ENCODE measurements at places on chromosomes 5 and 9.

GRCh38 chr5:112570708-112571444 lies 151.8 kb upstream of the EPB41L4A start:
- no peak for DNase-seq

DNA sequence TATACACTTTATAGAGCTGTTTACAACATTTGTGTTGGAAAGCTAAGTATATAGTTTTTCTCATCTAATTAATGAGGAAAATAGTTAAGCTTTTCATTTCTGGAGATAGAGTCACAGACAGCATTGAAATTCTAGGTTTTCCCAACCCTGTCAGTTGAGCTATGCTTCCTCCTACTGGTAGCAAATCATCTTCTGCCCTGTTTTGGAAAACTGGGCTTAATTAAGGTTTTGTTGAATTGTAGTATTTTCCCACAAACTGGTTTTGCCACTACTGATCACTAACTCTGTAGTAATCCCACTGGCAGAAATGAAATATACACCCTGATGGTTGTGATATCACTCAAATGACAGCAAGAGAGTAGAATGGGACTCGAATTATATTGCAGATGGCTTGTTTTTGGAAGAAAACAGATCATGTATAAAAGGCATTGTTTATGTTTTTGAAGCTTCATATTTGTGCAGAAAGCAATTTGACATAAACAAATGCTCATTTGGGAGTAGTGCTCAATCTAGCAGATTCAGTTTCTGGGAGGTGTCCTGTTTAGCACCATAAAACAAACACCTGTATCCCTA lies 46.6 kb downstream of the CD180 start:
- no peak for DNase-seq

DNA sequence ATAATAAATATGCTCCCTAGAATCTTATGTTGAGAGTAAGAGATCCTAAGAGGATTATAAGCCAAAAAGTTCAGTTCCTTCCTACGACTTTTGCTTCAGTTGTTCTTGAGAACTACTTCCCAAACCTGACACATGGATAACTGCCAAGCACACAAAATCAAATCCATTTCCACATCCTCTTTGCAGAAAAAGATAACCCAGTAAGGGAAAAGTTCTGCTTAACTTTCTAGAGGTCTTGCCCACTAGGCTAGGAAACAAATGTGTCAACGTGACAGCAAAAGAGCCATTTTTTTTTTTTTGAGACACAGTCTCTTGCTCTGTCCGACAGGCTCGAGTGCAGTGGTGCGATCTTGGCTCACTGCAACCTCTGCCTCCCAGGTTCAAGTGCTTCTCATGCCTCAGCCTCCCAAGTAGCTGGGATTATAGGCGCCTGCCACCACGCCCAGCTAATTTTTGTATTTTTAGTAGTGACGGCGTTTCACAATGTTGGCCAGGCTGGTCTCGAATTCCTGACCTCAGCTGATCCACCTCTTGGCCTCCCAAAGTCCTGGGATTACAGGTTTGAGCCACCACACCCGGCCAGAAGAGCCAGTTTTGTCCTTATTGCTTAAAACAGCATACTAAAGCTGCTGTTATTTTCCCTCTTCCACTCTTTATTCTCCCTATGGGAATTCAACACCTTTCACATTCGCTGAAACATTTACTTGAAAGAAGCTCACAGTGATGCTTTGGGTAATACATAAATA lies 24.2 kb downstream of the CSNK1A1 start:
- DNase-seq, result no peak

DNA sequence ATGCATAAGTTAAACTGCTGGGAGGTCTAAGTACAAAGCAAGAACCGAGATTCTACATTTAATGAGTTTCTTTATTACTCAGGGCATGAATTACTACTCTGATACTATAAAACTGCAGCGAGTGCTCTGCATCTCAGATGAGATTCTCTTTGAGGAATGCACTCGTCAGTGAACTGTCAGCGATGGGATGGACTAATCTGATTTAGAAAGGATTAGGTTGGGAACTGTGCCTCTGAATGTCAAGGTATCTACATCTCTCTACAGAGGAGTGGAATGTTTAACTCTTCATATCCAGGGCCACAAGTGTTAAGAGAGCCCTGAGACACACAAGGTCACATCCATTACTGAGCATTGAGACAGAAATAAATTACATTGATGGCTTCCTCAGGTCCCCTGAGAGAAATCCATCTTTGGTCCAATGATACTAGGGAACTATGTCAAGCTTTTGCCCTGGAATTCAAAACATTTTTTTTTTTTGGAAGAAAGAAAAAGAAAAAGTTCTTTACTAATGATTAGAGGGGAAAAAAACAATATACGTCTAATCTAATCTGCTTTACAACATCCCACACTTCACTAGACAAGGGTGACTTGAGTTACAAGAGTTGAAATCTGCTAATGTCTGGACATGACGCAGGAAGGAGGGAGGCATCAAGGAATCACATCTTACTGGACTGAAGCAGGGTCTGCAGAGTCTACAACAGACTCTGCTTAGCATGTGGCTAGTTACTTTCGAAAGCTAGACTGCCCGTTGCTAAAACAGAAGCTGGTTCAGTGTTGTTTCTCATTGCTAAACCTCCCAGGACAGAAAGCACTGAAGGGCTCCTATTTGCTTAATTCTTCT lies 270.0 kb upstream of the TLE4 start:
- peak; percentile 63 for DNase-seq

GRCh38 chr5:116861097-116861496 lies 286.5 kb upstream of the SEMA6A start:
- no peak for DNase-seq

GRCh38 chr5:11319836-11320580 lies 559.0 kb upstream of the DAP start:
- DNase-seq, result no peak

DNA sequence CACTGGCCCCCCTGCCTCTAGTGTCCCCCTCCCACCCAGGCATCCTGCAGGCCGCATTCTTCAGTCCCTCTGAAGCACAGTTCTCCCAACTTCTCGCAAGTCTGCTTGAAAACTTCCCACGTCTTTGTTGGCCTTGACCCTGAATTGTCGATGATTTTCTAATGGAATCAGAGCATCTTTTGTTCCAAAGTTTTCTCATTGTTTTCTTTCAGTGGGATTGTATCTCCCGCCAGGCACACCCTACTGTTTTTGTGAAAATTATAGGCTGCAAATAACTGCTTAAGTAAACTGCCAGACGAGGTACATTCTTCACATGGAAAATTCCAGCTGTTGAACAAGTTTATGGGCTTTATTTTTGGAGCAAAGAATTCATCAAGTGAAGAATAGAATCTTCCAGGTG lies 122.6 kb upstream of the SLC25A48 start:
- no peak for DNase-seq

GRCh38 chr9:119533504-119533903 lies 164.3 kb upstream of the BRINP1 start:
- peak; percentile 20 for DNase-seq

DNA sequence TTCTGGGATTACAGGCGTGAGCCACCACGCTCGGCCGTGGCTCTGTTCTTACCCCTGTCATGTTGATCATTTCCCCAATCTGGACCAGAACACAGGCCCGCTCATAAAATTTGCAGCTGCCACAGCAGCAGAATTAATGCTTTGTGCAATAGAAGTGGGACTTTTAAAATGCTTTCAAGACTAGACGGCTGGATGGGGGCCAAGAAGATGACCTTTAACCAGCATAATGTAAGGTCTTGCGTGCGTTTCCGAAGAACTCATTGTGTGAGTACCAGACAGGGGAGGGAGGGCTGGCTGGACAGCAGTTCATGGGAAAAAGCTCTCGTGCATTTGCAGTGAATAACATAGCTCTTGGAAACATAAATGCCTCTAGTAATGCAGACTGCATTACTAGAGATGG lies 3.5 kb upstream of the WDR38 start:
- DNase-seq, result no peak

- DNase-seq, result no peak
Measured at GRCh38 chr5:37557734-37558293, 178.7 kb downstream of the WDR70 start.

DNA sequence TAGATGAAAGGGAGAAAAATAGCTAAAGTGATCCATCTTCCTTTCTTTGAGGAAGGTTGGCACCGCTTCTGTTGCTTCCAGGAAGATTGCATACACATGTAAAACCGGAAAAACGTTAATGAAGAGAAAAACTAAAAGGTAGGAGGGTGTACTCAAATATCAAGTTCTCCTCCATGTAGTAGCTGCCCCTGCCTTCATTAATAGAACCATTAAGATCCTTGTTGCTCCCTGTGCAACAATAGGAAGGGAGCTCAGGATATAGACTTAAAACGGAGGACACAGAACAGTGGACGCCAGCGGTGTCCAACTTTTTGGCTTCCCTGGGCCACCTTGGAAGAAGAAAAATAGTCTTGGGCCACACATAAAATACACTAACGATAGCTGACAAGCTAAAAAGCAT lies 118.9 kb downstream of the TMEM174 start:
- no peak for DNase-seq

GRCh38 chr9:91783876-91784672 lies 166.0 kb downstream of the ROR2 start:
- DNase-seq, result no peak

DNA sequence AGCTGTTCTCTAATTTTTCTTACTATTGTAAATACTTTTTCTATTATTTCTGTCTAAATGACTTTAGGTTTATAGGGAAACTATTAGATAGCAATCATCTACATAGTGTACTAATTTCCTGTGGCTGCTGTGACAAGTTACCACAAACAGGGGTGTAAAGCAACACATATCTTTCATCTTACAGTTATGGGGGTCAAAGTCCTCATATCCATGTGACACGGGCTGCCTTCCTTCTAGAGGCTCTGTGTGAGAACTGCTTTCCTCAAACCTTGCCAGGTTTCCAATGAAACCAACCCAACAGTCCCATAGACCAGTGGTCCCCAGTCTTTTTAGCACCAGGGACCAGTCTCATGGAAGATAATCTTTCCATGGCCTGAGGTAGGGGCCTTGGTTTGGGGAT lies 189.1 kb downstream of the ROR2 start:
- no peak for DNase-seq

GRCh38 chr9:129442803-129443511 lies 177.9 kb downstream of the C9orf50 start:
- no peak for DNase-seq

- no peak for DNase-seq
Measured at GRCh38 chr9:18474783-18475182, 830 bp downstream of the ADAMTSL1 start.

GRCh38 chr9:37719526-37719925 lies 34.1 kb upstream of the TRMT10B start:
- no peak for DNase-seq

DNA sequence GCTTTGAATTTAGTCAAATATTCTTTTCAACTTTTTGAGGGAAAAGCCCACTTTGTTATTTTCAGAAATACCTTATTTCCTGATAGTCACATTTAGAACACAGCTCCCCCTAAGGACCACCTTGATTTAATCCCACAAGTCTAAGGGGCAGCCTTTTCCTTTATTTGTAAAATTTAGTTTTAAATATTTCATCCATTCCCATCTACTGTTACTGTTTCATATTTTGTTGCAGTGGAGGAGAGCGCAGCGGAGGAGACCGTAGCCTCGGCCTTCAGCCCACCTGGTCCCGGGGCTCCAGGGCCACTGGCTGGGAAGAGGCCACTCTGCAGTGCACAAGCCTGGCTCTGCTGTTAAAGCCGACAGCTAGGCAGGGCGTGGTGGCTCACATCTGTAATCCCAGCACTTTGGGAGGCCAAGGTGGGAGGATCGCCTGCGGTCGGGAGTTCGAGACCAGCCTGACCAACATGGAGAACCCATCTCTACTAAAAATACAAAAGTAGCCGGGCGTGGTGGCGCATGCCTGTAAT lies 19.6 kb downstream of the LPCAT1 start:
- no peak for DNase-seq

- peak; percentile 21 for DNase-seq
Measured at GRCh38 chr9:116153765-116154333, at the start of gene PAPPA. TSS of gene PAPPA (plus strand) at chr9:116153791. CDS start at chr9:116154173, 382 bp downstream.

DNA sequence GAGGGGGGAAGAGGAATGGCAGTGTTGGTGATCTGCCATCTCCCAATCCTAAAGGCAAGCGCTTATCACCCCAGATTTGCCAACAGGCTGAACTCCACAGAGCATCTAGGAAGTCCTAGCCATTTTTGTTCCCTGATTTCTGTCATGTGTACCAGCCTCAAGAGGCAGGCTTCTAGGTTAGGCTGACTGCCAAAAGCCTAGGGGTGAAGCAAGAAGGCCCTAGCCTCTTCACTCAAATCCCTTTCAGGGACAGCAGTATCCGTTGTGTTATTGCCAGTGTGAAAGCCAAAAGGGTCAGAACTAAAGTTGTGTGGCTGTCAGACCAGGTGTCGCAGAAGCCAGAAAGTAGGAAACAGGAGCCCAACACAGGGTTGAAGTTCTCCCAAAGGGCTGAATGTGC lies 14.7 kb downstream of the IGIP start:
- DNase-seq, result no peak

DNA sequence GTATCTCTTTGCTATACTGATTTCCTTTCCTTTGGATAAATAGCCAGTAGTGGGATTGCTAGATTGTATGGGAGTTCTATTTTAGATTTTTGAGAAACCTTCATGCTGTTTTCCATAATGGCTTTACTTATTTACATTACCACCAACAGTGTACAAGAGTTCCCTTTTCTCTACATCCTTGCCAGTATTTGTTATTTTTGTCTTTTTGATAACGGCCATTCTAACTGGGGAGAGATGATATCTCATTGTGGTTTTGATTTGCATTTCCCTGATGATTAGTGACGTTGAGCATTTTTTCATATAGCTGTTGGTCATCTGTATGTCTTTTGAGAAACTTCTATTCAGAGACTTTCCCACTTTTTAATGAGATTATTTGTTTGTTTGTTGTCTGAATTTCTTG lies 25.8 kb downstream of the NADK2 start:
- DNase-seq, result no peak

- DNase-seq, result no peak
Measured at GRCh38 chr5:16685069-16685468, 68.3 kb upstream of the RETREG1 start.

DNA sequence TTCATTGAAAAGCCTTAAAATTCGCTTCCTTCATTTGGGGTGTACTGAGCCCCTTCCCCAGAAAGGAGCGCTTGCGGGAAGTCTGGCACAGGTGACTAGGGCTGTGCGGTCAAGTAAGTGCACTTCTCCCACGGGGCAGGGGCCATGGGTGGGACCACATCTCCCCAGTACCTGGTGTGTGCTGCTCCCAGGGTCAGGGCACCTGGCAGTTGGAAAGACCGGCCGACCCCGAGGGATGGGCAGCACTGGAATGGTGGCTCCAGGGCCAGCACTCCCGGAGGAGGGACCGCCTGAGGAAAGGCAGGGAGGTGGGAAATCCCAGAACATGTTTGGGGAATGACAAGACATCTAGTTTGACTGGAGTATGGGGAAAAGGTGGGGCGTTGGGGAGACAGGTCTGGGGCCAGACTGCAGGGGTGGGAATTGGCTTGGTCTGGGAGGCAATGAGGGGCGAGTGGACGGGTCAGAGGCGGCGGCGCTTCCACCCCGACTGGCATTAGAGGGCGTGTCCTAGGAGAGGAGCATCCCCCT lies 727 bp upstream of the GLIPR2 start:
- DNase-seq, result peak; percentile 28

All from retina (tissue), 1 donor.